T-helper 2 cell (primary cell): ENCODE measurements at places on chromosomes 2 and 18.
A peak's percentile ranks its signal among the peaks of the same experiment; 100 is the strongest.

DNA sequence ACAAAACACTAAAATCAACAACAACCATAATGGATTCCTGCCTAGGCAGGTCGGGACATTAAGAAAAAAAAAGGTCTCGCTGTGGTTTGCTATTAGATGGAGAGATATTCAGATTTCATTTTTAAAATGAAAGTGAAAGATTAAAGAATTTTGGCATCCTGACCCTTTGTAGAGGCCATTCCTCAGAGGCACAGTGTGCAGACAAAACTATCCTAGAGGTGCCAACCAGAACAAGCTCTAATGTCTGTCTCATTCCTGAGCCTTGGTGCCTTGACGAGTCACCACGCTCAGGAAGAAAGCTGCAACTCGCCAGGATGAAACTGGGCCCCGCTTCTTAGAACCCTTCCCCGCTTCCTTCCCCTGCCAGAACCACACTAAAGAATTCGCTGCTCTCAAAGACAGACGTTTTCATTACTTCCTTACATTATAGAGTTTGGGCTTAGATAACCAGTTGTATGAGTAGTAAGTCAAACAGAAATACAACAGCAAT is 156.0 kb downstream of the TGIF1 start:
- peak; percentile 71 for DNase-seq

DNA sequence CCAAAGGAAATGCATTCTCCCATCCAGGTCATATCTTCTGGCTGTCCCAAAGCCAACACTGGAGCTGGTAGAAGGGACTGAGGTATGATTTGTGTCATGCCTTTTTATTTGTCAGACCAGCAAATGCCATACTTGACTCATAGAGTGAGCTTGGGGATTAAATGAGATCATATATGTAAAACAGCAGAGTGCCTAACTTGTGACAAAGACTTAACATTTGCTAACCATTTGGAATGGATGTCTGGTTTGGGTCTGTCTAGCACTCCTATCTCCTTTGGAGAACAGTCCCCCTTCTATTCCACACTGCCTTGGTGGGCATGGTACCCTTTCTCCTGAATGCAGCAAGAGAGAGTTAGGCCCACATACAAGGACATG is 128.5 kb upstream of the LGALSL start:
- DNase-seq, result no peak

DNA sequence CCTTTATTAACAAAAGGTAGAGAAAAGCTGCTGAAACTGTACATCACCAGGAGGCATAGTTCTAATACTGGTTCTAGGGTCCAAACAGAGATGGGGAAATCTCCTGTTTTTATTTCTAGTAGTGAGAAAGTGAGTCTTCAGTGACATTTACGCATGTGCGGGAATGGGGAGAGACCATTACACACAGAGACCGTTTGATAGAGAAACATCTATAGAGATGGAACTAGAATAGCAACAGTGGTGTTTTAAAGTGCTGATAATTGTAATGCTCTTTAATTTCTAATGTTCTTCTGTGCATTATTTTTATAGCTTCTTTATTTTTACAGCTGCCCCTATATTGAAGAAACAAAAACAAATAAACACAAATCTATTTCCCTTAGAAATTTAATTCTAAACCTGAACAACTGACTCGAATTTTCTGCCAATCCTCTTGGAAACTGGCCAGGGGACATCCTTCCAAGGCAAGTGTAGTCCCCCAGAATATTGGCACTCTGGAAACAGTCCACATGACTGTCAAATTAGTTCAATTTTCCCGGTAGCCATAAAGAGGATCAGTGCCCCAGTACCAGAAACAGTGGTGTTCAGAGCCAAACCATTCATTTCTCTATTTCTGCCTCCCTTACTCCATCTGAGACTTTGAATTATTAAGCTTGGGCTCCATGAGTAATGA is 260.9 kb downstream of the ICOS start:
- DNase-seq, result no peak

DNA sequence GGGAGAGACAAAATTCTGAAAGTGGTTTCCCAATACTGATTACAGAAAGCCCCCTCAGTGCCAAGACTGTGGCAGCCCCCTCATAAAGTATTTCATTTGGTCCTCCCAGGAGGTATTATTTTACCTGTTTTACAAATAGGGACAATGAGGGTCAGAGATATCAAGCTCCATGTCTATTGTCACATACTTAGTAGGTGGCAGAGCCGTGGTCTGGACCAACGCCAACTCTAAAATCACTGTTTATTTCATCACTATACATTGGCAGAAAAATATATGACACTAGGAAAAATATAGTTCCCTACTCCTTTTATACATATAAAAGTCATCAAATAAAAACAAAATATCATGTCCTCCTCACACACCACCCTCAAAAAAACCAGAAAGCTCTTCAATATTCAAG is 68.6 kb downstream of the DHRS9 start:
- no peak for DNase-seq

- DNase-seq, result no peak
Measured at GRCh38 chr2:52956118-52956517, 811.5 kb upstream of the CHAC2 start.

DNA sequence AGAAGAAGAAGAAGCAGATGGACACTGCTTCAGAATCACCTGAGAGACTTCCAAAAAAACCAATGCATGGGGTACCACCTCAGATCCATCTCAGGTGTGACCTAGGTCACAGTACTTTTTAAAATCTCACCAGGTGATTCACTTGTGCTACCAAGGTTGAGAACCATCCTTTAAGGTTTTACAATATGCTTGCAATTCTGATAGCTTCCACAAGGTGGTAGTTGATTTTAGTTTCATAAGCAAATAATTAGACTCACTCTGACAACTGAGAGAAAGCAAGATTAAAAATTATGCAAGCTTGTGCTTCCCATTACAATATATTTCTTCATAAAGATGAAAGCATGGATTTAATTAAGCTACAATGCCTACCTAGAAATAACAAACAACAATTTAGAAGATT is 355.1 kb downstream of the EN1 start:
- DNase-seq, result no peak

- no peak for DNase-seq
Measured at GRCh38 chr2:226169751-226170581, 629.7 kb downstream of the IRS1 start.

DNA sequence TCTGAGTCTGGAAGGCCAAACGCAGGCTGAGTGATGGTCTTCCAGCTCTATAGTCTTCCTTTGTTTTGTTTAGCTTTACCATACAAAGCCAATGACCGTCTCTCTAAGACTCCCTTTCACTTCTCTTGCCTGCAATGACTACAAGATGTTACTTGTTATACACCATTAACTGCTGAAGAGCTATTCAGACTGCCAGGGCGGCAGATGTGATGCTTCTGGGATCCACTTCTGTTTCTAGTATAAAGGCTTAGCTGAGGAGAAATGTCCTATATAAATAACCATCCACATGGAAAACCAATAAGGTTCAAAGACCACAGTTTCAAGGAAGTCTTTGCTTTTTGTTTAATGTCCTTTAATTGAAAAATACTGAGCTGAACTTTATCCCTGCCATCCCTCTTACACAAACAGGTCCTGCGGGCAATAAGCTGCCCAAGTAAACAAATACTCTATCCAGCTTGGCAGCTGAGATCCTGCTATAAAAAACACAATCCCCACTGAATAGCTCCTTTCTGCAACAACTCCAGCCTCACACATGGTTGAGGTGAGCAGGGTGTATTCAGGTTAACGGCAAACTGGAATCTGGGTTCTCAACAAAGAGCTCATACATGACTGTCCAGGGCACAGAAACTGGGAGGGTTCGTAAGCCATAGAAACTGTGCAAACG is 124.6 kb downstream of the VIT start:
- DNase-seq, result no peak

- DNase-seq, result no peak
Measured at GRCh38 chr2:212791569-212791968, 253.0 kb upstream of the ERBB4 start.

DNA sequence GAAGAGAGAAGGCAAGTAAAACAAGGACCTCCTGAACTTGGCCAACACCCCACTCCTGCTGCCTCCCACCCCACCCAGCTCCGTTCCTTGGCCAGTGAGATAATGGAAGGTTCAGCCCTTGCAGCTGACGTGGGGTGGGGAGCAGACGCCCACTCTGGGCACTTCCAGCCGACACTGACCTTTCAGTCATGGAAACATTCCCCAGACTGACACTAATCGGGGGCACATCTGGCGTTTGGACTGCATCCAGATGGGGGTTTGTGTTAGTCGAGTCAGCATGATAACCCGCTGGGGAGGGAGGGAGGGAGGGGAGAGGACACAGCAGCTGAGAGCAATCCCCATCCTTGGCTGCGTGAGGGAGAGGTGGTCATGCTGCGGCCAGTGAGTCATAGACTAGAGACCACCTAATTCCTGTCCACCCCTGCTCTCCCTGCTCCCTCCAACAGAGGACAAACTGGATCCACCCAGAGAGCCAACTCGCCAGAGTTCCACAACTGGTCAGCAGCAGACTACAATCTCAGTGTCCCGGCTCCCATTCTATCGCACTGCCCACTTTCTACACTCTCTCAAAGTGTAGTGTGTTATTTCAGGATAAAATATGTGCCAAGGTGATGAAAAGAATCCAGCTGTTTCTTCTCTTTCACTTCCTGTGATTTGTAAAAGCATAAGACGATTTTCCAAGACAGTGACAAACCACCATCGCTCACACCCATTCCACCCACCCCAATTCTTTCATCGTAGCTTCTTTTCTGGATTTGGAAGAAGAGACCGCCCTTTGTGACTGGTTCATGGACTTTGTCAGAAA is 115.4 kb upstream of the PKDCC start:
- no peak for DNase-seq

GRCh38 chr2:25079050-25079635 is 37.3 kb downstream of the EFR3B start:
- DNase-seq, result no peak

GRCh38 chr18:7592305-7593071 is 25.4 kb downstream of the PTPRM start:
- no peak for DNase-seq

DNA sequence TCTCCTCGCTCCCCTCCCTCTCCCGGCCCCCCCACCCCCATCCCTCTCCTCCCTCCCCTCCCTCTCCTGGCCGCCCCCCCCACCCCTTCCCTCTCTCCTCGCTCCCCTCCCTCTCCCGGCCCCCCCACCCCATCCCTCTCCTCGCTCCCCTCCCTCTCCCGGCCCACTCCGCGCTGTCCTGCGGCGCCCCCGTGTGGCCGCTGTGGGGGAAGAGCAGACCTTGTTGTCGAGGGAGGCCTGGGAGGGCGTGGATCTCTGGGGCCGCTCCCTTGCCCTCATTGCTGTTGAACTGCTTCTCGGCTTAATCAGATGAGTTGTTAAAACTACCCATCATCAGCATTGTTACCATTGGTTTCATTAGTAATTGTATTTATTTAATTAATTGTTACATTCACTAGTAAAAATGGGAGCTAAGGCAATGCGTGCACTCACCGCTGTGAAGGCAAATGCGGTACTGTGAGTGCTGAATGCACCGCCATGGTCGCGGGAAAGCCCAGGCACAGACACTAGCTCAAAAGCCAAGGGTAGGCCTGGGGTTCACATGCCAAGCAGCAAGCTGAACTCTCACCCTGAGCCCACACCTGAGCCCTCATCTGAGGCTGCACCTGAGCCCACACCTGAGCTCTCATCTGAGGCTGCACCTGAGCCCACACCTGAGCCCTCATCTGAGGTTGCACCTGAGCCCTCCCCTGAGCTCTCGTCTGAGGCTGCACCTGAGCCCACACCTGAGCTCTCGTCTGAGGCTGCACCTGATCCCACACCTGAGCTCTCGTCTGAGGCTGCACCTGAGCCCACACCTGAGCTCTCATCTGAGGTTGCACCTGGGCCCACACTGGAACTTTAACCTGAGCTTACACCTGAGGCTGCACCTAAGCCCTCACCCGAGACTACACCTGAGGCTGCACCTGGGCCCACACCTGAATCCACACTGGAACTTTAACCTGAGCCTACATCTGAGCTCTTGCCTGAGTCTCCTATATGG is 8.8 kb downstream of the RTP5 start:
- DNase-seq, result peak; percentile 63

DNA sequence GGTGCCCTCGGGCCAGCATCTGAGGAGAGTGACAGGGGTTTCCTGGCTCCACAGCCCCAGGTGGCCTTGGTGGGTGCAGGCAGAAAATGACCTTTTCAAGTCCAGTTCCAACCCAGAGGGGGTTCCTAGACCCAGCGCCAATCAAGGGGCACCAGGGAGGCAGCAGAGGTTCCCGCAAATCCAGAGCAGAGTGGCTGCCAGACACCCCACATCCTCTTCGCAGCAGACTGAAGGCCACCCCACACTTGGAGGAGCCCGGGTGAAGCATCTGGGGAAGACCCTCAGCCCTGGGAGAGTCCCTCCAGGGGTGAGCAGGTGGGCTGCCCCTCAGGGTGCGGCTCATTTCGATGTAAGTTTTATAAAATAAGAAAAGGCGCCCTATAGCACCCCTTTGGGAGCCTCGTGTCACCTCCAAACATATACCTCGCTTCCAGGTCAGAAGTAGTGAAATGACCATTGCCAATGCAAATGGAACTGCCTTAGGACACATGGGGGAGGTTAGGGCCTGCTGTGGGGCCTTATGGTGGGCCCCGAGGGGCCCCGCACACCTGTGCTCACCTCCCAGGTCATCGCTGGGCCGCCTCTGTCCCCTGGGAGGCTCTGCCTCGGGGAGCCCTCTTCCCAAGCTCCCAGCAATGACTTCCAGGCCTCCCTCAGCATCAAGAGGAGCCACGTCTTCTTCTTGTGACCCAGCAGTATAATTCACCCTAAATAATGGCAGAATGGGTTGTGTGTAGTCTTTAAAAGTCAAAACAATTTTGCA is 11.0 kb downstream of the RTP5 start:
- no peak for DNase-seq

GRCh38 chr2:150733051-150733618 is 245.7 kb upstream of the RND3 start:
- DNase-seq, result no peak

DNA sequence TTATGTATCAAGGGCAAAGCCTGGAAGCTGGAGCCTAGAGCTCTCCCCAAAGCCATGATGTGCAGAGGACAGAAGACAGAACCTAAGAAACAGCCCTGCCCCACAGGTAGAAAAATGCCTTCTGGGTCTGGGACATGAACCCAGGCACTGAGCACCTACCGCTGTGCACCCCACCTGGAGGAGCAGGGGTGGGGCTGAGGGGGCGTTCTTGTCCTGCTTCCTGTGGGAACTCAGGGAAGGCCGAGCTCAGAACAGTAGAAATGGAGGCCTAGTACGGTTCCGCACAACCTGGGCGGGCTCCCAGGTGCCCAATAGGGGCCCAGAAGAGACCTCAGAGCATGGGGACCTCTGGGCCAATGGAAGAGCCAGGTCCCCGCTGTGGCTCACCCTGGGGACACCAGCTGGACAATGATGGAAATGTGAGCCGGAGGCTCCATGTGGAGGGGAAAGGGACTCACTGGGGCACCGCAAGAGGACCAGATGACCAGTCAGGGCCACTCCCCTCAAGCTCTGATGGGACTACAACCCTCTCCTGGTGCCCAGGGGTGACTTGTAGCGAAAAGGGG is 3.2 kb downstream of the CRACDL start:
- DNase-seq, result no peak

- no peak for DNase-seq
Measured at GRCh38 chr2:120683701-120684100, 52.0 kb upstream of the GLI2 start.

GRCh38 chr2:172998547-172999272 is 76.9 kb upstream of the MAP3K20 start:
- DNase-seq, result no peak
